ENCODE measurements at places on chromosomes 1 and 21.
A peak's percentile ranks its signal among the peaks of the same experiment; 100 is the strongest.

- DNase-seq: no peak
Measured at GRCh38 chr1:2612591-2613365, 20.0 kb downstream of the MMEL1 start.

GRCh38 chr1:29671446-29672356 is 435.4 kb downstream of the PTPRU start:
- DNase-seq: no peak

GRCh38 chr1:243848165-243848857 is 1.7 kb downstream of the AKT3 start:
- DNase-seq: no peak

DNA sequence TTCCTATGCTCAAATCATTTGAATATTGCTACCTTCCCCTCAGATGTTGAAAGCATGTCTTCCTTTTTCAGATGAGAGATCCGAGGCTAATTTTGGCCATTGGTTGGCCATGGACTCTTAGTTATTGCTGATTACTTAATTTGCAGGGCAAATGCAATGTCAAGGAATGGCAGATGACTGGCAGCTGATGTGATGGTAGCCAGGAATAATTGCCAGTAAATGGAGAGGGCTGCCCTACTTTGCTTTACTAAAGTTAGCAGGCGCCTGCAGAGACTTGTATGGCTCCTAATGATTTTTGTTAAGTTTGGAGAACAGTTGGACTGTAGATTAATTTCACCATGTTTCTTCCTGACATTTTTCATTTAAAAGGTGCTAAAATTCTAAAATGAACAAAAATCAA is 128.9 kb downstream of the XCL2 start:
- no peak for DNase-seq

- DNase-seq: no peak
Measured at GRCh38 chr1:82260051-82260450, 459.3 kb downstream of the ADGRL2 start.

DNA sequence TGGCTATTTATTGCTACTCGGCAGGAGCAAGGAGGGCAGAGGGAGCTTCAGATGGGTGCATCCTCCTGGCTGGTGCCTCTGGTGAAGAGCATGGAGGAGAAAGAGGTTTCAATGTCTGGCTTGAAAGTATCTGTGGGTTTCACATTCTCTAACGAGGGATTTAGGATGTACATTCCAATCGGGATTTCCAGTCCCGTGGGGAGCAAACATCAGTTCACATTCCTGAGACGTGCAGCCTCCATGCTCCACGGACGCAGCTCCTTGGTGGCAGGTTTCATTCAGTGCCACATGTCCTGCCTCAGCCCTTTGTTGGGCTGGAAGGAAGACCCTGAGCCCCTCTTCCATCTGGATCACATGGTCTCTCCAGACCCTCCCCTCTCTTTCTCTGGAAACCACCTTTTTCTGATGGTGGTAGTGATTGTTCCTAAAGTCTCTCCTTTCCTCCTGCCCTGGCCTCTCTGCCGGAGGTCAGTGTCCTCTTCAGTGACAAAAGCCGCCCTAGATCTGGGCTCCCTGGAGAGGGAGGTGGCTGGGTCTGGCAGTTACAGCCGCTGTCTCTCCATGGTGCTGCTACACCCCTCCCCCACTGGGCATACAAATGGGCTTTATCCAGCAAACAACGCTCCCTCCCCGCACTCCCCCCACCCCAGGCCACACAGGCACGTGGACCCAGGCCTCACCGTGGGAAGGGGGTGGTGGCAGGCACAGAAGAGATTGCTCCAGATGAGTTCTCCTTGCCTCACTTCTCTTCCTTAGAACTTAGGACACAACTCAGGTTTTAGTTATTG is 826 bp upstream of the CA14 start:
- DNase-seq: no peak

DNA sequence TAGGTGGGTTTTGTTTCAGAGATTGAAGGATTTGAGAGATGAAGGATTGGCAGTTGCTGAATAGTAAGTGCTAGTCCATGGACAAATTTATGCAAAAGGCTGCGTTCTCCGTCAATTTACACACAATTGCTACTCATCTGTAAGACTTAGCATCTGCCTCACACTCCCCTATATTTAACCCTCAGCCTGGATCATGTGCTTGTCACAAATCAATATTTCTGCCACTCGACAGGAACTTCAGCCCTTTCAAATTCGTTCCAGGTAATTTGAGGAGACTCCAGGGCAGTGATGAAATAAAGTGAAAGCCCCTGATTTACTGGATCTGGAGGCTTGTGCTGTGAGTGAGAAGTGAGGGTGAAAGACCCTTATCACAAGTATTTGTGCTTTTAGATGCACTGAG is 105.6 kb upstream of the UBE2U start:
- no peak for DNase-seq

GRCh38 chr1:33338440-33339211 is 17.7 kb upstream of the A3GALT2 start:
- DNase-seq: peak; percentile 74

- no peak for DNase-seq
Measured at GRCh38 chr1:109796484-109797302, 33.0 kb upstream of the EPS8L3 start.

DNA sequence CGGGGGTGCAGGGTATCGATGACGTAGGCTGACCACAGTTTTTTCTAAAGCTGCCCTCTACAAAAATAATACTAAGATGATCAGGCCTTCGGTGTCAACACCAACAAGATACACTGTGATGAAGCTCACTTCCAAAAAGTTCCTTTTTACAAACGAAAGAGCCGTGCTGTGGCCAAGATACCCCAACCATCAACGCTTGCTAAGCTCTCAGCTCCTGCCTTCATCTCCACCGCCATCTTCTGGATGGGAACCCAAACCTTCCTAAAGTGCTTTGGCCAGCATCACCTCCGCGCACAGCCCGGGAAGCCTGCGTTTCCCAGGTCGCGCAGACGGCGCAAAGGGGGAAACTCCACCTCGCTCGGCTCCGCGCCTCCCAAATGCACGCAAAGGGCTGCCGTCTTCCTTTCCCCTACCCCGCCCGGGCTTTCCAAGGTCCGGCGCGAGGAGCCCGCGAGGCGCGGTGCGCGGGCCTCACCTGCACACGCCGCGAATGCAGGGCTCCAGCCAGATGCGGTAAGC is 541 bp downstream of the USP48 start:
- DNase-seq: no peak
